Hepatocyte (in vitro differentiated cells): ENCODE measurements at places on chromosomes 13 and 19. TPM values are rescaled to one million over a fixed set of nuclear protein-coding genes. Genes with fewer than 3 reads are reported as not detected.

- DNase-seq: no peak
- no peak overlapping the region for H3K27ac ChIP-seq
- no peaks in the 10 kb centered on the region for H3K36me3 ChIP-seq
- no peaks in the 10 kb centered on the region for H3K27me3 ChIP-seq
- peaks cover 4% of the 10 kb centered on the region for H3K4me1 ChIP-seq
- H3K4me3 ChIP-seq: no peak overlapping the region
These were observed 305.5 kb downstream of the DCT start for GRCh38 chr13:94174009-94174408.

GRCh38 chr19:39182174-39182505 is 14.6 kb upstream of the NCCRP1 start:
- no peaks in the 10 kb centered on the region for H3K4me1 ChIP-seq
- no peaks in the 10 kb centered on the region for H3K36me3 ChIP-seq
- no peak overlapping the region for H3K4me3 ChIP-seq
- no peak overlapping the region for H3K27ac ChIP-seq
- no peak for DNase-seq

DNA sequence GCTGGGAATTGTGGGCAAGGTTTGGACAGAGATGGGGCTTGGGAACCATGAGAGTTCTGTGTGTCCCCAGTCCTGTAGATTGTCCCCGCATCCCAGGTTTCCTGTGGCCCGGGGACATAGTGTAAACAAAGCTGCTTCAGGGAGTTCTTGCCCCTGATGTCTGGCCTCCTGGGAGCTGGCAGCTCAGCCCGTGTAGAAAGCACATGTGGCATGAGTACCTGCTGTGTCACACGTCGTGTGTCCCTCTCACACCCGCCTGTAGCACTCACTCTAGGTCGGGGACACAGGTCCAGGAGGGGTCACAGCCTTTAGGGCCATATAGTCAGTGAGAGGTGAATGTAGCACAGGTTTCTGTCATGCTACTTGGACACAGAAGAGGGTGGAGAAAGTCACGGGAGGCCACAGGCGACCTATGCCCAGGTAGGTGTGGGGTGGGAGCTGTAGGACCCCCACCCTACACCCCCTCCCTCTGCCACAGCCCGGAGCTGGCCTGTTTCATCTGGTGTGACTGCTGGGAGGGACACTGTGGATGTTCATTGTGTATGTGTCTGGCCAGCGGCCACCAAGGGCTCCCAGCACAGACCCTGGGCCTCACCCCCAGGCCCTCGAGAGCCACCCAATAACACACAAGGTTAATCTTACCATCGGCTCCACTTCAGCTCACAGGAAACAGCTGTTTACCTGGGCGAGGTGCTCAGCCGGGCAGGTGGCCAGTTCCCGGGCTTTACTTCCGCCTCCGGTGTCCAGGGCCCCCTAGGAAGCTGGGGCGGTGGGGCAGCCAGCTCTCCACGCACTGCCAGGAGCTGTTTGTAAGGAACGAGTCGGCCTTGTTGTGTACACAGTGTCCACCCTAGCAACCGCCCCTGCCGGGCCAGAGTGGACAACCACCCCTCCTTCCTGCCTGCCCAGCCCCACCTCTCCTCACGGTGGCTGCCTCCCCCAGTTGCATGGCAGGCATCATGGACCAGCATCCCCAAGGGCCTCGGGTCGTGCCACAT is 49.7 kb downstream of the COMP start:
- no peak overlapping the region for H3K4me3 ChIP-seq
- no peaks in the 10 kb centered on the region for H3K27me3 ChIP-seq

The CEACAM8 gene
- not detected in 2 replicates for polyA plus RNA-seq

The IRS2 gene
- polyA plus RNA-seq: 26.4 and 27.9 TPM in 2 replicates
